ENCODE measurements at places on chromosomes 13 and 19. TPM values are rescaled to one million over a fixed set of nuclear protein-coding genes. Genes with fewer than 3 reads are reported as not detected.

The RBM26 gene
- 35.1 TPM for total RNA-seq

The SERTM1 gene
- total RNA-seq = not detected

The SEMA6B gene
- under 0.01 TPM for total RNA-seq

The LCP1 gene
- total RNA-seq = 44.9 TPM

The ZNF701 gene
- total RNA-seq = 17.7 TPM

The TMEM272 gene
- total RNA-seq = not detected

The ONECUT3 gene
- total RNA-seq = not detected

The PTGIR gene
- 5.5 TPM for total RNA-seq

The PRSS57 gene
- total RNA-seq = not detected

The WDR87 gene
- total RNA-seq = not detected

The CYP2A7 gene
- total RNA-seq = not detected

The ZNF460 gene
- 91.1 TPM for total RNA-seq

The CYP4F12 gene
- total RNA-seq = not detected

The SIAH3 gene
- total RNA-seq = not detected

The SLC25A30 gene
- 18.0 TPM for total RNA-seq

The LHB gene
- not detected for total RNA-seq

The FUT2 gene
- total RNA-seq = not detected

The MIDN gene
- total RNA-seq = 15.5 TPM

The DIRAS1 gene
- total RNA-seq = 0.32 TPM

The SH2D3A gene
- under 0.01 TPM for total RNA-seq

The ACER1 gene
- total RNA-seq = not detected

The CYP2A13 gene
- not detected for total RNA-seq

The LMTK3 gene
- 0.32 TPM for total RNA-seq

The ZNF492 gene
- 0.32 TPM for total RNA-seq

All from fibroblast of villous mesenchyme (primary cell).